ENCODE measurements at places on chromosomes 7 and 10.

DNA sequence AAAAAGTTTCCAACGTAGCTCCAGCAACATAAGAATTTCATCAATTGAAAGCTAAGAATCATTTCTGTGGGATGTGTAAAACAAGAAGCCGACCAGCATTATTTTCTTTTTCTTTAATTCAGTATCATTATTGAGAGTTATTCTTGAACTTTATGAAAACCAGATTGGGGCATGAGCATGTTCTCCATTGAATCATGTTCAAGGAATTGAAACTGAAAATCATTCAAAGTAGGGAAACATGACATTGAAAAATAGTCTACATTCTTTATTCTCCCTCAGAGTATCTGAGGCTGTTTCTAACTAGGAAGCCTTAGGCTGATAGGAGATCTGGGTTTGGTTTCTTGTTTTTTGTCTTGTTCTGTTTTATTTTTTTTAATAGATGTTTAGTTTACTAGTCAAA lies 253.7 kb downstream of the DYNC1I1 start:
- no peak for DNase-seq

- DNase-seq: no peak
These were observed 109.7 kb upstream of the GDF10 start for GRCh38 chr10:47190301-47190700.

DNA sequence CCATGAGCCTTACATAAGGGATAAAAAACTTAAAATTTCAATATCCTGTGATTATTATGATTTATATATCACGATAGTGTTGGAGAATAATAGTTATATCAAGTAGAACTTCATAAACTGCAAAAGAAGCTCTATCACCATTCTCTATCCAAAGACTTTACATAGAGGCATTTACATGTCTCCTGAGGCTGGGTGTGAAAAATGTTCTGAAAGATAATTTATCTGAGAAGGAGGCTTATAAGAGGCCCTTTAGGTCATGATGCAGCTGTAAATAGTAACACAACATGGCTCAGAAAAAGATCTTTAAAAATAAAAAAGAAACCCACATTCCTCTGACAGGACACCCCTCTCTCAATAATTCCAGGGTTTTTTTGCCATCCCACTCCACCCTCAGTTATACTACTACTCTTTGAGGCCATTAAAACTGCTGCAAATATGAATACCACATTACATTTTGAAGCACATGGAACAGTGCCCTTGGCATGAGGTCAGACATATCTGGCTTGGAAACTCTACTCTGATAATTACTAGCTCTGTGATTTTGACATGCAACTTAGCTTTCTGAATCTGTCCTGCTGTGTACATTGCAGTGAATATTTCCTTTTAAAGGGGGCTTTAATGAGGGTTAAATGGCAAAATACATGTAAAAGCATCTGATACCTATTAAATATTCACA lies 55.5 kb downstream of the SLC16A12 start:
- no peak for DNase-seq

DNA sequence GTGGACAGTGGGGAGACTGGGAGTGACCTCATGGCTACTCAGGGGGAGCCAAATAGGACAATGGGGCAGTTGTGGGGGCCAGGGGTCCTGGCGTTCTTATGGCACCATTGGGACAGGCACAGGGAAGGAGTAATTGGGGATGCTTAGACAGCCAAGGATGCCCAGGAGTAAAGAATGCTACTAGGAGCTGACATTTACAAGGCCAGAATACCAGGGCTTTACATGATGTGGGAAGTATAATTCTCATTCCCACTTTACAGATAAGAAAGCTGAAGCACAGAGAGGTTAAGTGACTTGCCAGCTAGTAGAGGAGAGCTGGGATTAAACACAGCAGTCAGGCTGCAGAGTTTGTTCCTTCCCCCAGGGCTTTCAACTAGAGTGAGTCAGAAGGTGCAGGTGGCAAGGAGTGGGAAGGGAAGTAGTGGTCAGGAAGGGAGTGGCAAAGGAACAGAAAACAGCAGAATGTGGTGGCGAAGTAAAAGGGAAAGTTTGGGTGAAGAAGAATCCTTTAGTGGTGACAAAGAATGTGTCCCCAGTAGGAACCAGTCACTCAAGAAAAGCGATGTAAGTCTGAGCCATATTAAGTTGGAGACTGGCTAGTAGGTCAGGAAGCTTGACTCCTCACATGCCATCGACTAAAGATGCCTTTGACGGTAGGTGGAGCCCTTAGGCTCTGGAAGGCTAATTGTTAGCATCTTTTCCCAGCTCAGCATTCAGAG lies 32.8 kb downstream of the CPVL start:
- no peak for DNase-seq

DNA sequence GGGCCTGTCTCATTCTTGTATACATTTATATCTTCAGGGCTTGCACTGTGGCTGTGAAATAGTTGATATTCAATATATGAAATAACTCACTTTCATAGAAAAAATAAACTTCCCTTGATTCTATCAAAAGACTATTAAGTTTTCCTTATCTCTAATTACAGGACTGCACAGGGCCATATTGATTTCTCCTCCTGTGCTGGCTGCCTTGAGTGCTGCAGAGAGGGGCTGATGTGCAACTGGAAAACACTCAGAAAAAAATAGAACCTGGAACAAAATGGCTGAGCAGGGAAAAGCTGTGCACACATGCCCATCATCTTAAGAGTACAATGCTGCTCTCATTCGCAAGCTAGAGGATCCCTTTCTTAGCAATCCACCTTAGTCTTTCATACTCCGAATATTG lies 5.9 kb upstream of the HDAC9 start:
- DNase-seq: no peak

GRCh38 chr7:75817116-75817515 lies 3.5 kb upstream of the CCL24 start:
- DNase-seq: no peak

- no peak for DNase-seq
These were observed 29.0 kb downstream of the AGAP3 start for GRCh38 chr7:151115121-151115835.

GRCh38 chr7:3733541-3734140 lies 432.6 kb downstream of the SDK1 start:
- no peak for DNase-seq

DNA sequence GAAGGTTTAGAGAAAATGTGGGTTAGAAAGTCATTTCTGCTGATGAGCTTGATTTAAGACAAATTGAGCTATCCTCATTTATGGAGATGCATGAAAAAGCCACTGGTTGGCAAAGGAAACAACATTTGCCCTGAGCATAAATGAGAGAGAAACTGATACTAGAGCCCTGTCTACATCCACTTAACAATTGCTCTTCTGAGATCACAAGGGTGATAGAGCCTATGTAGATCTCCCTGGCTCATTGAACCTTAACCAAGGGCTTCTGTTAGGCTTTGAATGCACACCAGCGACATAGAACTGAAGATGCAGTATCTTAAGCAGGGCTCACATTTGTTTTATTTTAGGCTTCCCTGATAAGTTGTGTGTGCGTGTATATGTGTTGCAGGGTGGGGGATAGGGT lies 35.0 kb downstream of the GPR141 start:
- no peak for DNase-seq

GRCh38 chr7:51477819-51478218 lies 161.2 kb upstream of the COBL start:
- DNase-seq: no peak

DNA sequence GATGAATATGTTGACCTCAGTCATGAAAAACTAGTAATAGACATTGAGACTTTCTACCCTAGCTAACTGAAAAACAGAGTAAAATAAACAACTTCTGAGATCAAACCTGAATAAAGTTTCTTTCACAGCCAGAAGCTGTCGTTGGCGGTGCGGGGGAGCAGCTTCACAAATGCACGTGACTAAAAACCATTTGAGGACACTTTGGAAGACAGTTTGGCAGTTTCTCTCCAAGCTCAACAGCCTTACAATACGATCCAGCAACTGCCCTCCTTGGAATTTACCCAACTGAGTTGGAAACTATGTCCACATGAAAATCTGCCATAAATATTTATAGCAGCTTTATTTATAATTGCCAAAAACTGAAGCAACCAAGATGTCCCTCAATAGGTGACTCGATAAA lies 63.1 kb downstream of the CYTH3 start:
- no peak for DNase-seq

Measured in RWPE2 (cell line).